ENCODE measurements at places on chromosomes 12 and 14.

GRCh38 chr12:57750561-57751431 is 1.3 kb downstream of the CDK4 start:
- DNase-seq: no peak

DNA sequence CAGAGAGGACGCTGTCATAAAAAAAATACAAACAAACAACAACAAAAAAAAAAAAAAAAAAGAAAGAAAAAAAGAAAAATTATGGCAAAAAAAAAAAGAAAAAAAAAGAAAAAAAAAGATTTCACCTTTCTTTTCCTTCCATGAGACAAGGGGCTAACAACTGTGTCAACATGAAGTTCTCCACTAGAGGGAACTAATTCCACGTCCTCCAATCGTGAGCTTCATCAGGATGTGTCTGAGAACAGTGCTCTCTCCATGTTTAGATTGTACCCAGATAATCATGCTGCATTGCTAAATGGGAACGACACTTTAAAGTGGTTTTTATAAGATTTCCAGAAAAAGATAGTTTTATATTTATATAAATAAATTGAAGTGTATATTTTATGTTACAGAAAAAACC is 96.2 kb upstream of the PTPRB start:
- DNase-seq: peak; percentile 63

GRCh38 chr14:84202486-84202885 is 1327.5 kb upstream of the FLRT2 start:
- DNase-seq: no peak

DNA sequence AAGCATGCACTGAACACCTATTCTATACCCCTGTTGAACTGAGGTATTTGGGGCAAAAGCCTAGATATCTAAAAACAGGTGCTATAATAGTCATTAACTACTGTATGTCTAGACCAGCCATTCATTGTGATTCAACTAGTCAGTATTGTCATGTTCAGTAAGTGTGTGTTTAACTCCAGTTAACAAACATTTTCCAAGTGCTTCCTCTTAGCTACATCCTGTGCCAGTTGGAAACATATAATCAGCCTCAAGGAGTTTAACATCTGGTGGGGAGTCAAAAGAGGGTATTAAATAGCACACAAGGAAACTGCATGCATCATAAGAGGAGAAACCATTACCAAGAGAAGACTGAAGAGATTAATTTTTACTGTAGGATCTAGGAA is 20.4 kb downstream of the TMTC1 start:
- DNase-seq: no peak
